NCI-H524 treated with DMSO at 0.1 percent for 48 hours (cell line): ENCODE measurements at places on chromosomes 7 and 10.

GRCh38 chr7:128424686-128425275 is 15.0 kb upstream of the IMPDH1 start:
- no peak for DNase-seq

DNA sequence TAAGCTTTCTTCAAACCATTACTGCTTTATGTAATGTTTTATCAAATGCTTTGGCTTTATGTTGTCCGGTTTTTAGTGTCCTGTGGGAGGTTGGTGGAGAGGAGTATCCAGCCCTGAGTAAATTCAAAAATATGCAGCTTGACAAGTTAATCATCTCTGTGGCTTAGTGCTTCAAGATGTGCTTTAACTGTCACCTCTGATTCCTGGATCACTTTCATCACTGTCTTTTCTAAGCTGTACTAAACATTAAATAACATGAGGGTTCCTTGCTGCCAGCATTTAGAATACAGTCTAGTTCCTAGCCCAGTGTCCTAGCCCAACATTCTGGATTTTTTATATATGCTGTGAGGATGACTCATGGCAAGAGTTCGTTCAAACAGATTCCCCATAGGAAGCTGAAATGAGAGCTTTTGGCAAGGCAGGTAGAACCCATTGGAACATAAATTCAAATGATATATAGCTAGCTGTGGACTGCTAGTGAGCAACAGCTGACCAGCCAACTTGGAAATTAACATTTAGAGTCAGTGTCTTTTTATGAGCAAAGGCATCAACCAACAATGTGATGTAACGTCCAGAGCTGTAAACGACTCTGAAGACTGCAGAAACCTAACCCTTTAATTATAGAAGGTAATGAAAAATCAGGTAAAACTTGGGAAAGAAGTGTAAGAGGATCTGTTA is 80.6 kb upstream of the OIT3 start:
- no peak for DNase-seq

- DNase-seq: no peak
Observed at GRCh38 chr7:18941207-18941606, 176.2 kb downstream of the TWIST1 start.

DNA sequence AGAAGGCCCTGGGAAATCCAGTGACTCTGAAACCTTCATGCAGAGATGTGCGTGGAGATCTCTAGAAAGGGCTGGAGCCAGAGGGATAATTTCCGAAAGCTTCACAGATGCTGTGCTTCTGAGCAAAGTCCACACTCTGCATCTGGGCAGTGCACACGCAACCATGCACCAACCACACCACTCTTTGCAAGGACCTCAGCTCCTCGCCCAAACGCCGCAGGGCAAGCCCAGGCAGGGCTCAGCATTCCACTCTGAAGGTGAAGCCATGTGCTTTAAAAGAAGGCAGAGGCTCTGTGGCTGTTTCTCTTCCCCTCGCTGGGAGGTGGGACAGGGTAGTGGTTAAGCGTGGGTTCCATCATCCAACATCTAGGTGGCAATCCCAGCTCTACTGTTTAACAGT is 48.4 kb downstream of the ASB13 start:
- no peak for DNase-seq

DNA sequence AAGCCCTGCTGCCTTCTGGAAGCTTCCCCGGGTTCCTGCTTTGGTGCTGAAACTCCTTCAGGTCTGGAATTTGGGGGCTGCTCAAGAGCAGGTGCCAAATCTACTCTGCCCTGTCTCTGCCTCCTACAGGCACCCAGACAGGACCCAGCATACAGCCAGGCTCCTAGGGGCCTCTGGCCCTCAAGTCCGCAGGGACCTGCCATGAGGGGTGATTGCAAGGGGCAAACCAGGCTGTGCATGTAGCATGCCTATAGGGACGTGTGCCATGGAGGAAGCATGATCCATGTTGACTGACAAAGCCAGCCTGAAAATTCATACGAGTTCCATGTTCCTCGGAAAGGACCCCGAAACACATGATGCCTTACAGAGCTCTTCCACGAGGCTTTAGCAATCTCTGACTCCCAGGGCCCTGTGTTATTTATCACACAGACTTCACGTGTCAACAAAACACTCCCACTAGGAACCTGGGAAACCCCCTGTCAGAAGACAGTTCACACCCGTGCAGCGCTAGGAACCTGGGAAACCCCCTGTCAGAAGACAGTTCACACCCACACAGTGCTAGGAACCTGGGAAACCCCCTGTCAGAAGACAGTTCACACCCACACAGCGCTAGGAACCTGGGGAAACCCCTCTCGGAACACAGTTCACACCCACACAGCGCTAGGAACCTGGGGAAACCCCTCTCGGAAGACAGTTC is 75.3 kb upstream of the DNAAF5 start:
- no peak for DNase-seq

GRCh38 chr7:69808391-69808790 is 210.1 kb downstream of the AUTS2 start:
- DNase-seq: no peak

DNA sequence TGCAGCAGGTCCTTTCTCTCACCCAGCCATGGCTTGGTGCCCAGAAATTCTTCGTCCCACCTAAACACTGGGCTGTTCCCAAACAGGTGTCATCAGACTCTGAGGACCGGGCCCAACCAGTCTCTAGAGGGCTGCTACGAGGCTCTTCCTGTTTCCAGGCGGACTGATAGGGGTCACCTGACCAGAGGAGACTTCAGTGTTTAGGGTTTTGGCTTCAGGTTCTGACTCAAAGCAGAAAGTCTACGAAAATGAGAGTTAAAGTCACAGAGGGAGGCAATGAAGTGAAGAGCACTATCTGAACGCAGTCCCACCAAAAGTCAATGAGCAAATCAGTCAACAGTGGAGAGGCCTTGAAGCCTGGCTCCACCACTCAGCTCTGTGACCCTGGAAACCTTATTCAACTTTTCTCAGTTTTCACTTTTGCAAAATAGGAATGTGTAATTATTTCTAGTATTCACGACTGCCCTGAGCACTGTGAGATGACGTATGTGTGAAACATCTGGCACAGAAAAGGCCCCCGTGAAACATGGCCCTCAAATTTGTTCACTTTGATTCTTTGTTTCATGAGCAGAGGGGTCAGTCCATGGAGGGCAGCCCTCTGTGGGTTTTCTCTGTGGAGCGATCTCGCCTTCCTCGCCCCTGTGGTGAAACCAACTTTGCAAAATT is 189.9 kb upstream of the PDE1C start:
- no peak for DNase-seq

DNA sequence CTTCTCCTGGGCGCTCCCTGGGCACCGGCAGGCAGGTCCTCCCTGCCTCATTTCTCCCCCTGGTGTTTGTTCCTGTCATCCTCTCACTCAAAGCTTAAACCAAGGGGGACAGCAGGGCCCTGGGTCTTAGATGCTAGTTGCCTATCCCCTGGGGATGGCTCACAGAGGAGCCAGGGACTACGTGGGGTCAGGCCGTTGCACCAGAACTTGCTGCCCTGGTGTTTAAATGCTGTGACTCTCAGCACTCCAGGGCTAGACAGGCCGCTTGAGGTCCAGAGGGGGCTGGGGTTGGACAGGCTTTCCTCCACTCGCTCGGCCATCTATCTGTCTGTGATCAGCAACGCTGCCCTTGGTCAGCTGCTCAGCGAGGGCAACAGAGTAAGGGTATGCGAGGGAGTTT is 340.3 kb downstream of the CXCL12 start:
- no peak for DNase-seq

DNA sequence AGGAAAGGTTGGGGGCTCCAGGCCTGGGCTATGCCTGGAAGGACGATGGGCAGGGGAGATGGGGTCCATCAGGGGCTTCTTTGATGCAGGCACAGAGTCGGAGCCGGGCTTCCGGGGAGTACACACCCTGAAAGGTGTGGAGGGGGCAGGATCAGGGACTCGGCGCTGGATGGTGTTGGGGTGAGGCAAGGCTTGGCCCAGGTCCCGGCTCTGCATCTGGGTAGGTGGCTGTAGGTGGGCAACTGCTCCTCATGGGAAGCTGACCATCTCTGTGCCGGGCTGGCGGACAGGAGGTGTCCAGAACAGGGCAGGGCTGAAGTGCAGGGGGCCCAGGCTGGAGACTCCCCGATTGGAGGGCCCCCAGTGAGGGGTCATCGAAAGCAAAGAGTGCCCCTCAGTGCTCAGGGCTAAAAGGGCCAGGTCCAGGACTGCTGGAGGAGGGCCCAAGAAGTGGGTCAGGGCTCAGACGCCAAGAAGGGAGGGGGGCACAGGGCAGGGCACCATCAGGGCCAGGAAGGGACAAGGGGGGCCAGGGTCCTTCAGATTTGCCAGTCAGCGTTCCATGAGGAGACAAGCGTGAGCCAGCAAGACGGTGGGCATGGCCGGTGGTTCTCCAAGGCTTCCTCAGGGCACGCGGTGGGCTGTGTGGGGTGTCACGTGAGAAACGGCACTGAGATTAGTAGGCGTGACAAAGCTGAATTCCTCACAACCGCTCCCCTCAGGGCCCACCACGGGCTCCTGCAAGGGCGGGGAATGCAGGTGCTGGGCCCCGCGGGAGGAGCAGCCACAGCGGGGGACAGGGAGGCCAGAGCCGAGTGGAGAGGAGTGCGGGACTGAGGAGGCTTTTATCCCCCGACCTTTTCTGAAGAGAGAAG is 97.0 kb downstream of the BMS1 start:
- DNase-seq: no peak

DNA sequence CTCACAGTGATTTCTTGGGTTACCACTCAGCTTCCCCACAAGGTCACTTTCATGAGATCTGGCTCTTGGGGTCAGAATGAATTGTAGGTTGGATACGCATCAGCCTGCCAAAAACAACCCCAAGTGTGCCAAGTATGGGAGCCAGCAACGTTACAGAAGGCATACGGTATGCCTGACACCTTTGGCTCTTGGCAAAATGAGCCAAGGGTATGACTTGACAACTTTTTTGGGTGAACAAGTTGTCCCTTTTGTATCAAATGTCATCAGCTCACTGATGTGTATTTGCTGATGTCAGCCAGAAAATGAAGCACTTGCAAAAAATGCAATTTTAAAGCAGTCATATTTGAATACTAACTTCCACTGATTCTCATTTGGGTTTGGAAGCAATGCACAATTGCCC is 168.4 kb downstream of the CACNB2 start:
- DNase-seq: no peak

- no peak for DNase-seq
Observed at GRCh38 chr7:104584620-104585019, 256.2 kb downstream of the LHFPL3 start.

GRCh38 chr10:1149793-1150637 is 93.8 kb downstream of the WDR37 start:
- no peak for DNase-seq

DNA sequence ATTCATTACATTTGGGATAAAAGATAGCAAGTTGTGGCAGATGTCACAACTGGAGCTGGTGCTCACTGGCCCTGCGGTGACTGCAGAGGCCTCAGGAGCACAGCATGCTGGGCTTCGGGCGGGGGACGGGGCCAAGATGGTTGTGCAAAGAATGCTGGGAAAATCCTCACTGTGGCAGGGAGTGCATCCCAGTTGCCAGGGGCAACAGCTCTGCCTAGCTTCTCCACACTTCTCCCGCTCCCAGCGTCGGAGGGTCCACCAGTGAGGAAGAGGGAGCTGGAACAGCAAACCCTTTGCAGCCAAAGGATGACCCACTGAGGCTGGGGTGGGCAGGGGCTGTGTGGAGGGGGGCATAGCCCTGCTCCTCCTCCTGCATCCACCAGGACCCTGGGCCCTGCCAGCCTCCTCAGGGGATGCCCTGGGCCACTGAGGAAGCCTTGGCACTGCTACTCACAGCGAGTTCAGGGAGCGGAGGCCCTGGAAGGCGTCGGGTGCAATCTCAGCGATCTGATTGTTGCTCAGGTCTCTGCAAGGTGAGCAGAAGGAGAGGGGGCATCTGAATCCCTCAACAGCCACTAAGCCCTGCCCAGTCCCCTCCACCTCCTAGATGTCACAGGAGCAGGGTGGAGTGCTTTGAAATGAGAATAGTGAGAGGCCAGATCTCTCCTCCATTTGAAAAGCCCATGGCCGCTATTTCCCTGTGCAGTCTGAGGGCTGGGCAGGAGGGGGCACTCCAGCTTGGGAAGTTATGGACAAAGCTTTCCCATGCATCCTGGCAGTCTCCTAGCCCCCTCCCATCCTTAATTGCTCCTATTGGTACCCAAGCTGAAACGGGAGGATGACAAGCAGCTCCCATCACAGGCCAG is 126.5 kb downstream of the SLIT1 start:
- DNase-seq: no peak

GRCh38 chr7:13174991-13175390 is 487.6 kb downstream of the ARL4A start:
- no peak for DNase-seq

- DNase-seq: no peak
Observed at GRCh38 chr7:70060298-70061068, 462.2 kb downstream of the AUTS2 start.

DNA sequence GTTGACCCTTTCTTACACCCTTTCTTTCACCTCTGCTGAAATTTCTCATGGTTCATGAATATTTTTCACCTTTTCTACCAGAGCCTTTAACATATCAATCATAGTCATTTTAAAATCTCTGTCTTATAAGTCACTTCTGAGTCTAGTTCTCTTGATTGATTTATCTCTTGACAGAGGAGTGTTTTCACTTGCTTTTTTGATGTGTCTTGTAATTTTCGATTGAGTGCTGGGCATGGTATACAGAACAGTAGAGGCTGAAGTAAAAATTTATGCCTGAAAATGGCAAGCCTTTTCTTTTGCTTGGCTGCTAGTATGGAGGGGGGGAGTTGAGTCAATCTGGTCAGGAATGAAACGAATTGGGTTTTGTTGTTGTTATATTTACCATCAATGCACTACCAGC is 41.2 kb upstream of the NPTX2 start:
- DNase-seq: no peak

DNA sequence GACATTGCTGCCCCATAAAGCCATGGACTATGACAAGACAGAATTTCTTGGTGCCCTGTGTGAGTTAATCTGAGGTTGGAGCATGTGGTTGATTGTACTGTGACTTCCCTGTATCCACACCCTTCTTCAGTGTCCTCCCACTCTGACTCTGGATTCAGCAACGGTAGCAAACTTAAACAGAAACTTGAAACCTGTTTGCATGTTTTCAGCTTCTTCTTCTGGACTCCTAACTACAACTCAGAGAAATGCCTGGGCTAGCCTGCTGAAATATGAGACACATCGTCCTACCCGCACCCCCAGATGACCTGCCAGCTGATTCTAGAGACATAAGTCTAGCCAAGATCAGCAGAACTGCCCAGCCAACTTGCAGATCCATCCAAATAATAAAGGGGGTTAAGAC is 78.4 kb downstream of the IPMK start:
- DNase-seq: no peak

- DNase-seq: no peak
Observed at GRCh38 chr7:40297741-40298311, 163.0 kb downstream of the SUGCT start.

GRCh38 chr7:150330211-150330885 is 7.0 kb upstream of the ACTR3C start:
- no peak for DNase-seq

GRCh38 chr7:108723381-108723814 is 153.7 kb downstream of the DNAJB9 start:
- no peak for DNase-seq

GRCh38 chr10:84665883-84666463 is 337.6 kb downstream of the CCSER2 start:
- no peak for DNase-seq
